ENCODE measurements at places on chromosomes 7 and 10.

DNA sequence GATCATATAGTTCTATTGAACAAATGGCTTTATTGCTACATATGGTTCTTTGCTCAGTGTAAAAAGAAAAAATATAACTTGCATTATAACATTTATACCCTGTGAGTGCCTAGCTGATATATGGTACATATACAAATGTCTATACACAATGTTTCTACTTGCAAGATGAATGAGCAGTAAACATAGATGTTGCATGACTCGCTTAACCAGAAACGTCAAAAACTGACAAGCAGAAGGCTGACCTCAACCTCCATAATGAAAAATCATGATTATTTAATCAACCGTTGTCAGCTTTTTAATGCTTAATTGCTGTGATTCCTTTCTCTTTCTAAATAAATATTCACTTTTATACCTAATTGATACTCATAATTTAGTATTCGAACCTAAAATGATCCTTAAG lies 183.3 kb downstream of the PTN start:
- no peak for DNase-seq

DNA sequence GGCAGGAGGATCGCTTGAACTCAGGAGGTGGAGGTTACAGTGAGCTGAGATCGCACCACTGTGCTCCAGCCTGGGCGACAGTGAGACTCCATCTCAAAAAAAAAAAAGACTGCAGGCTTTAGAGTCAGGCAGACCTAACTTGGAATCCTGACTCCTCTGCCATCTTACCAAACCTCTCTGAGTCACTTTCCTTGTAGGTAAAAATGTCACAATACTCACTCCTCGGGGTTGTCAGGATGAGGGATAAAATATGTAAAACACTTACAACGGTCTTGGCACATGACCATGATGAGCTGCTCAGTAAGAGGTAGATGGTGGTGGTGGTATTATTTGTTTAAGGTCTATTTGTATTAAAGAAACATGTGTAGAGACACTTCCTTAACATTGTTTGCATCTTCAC lies 154.1 kb upstream of the PDE1C start:
- DNase-seq, result no peak

- DNase-seq, result no peak
Measured at GRCh38 chr7:2108071-2108455, 124.7 kb downstream of the MAD1L1 start.

DNA sequence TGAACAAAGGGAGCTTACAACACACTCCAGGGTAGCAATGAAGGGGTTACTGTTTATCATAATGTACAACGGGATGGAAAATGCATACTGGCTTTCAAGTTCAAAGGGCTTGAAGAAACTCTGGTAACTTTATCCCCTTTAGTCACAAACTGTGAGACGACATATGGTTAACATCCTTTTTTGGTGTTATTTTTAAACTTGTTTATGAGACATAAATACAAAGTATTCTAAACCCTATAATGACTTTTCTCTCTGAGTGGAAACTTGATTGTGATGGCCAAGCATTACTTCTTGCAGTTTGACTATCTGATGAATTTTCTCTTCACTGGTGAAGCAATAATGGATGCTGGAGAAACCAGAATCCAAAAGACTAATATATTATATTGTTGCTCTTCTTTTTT lies 62.0 kb upstream of the SEMA3A start:
- DNase-seq, result no peak

DNA sequence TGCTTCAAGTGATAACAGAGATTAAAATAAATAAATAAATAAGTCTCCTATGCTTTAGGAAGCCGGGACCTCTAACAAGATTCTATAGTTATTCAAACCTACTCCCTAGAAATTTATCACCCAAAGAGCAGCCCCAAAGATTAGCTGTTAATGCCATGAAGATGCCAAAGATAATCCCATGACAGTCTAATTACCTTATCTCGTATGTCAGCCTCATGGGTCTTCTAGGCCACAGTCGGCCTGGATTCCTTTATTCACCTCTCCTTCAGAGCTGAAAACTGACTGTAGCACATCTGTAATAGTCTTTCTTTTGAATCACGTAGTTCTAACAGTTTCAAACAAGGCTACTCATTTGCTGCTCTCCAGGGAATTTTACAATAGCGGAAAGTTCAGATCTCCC lies 24.2 kb downstream of the COL1A2 start:
- no peak for DNase-seq

DNA sequence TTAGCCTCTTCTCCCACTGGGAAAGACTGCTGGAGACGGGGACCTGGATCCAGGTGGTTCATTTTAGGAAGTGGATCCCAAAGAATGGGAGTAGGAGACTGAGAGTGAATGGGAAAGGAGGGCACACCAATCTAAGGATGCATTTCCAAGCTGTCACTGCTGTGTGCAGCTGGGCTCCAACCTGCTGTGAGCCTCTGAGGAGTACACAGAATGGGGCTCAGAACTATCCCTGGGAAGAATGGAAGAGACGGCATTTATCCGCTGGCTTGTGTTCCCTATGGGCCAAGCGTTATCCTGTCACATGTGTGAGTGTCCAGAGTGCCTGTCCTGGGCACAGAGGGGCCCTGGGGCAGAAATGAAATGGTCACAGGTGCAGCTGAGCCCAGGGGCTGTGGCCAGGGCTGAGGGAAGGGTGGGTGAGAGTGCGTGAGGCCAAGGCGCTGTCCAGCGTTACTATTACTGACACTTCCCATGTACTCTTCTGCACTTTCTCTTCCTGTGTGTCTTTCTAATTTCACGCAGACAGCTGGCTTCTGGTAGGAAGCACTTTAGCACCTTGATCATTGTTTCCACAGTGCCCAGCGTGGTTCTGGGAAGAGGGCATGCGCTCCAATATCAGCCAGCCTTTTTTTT lies 35.4 kb upstream of the PODXL start:
- no peak for DNase-seq

GRCh38 chr7:100457033-100457432 lies 7.0 kb downstream of the SPACDR start:
- DNase-seq, result no peak

DNA sequence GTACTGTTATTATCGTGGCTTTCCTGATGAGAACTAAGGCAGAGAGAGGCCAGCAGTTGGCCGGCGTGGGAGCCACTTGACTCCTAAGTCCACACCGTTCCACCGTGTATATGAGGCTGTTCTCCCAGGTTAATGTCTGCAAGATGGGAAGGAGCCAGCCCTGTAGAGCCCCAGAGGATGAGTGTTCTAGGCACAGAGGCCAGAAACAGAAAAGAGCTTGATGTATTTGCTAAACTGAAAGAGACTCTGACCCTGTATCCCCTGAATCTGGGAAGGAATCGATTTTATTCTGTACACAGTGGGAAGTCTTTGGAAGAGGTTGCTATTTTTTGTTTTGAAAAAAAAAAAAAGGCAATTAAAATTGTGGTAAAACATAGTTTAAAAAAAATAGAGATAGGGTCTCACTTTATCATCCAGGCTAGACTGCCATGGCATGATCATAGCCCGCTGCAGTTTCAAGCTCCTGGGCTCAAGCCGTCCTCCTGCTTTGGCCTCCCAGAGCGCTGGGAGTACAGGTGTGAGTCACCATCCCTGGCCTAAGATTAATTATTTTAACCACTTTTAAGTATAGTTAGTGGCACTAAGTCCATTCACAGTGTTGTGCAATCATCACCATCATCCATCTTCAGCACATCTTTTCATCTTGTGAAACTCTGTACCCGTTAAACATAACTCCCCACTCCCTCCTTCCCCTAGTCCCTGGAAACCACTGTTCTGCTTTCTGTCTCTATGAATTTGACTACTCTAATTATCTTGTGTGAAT lies 348.8 kb downstream of the SDK1 start:
- DNase-seq, result no peak

DNA sequence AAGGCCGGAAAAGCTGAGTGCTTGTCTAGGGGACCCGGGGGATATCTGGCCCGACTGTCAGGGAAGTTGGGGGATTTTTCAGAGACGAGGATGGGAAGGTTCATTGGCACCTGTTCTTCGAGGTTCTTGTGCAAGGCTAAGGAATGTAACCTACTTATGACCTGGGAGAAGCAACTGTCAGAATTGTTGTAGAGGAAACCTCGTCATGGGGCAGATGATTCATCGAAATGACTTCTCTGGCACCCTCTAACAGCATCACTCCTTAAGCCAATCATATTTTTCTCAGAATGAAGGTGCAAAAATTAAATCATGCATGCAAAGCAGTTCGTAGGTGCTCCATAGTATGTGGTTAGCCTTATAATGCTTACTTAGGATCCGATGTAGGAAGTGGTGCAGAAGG lies 58.6 kb downstream of the PLXDC2 start:
- DNase-seq, result no peak

DNA sequence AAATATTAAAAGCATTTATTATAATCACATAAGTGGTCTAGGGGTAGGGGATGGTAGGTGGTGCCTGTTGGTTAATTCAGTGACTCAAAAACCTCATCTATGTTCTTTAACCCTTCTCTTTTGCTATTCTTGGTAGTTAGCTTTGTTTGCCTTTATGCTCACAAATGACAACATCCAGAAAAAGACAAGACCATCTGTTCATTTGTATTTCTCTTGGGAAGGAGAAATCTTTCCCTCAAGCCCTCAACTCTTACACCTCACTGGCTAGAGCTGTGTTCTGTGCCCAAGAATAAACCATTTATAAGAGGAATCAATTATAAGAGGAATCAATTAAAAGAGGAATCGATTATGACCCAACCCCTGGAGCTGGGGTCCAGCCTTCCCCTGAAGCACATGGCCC lies 10.8 kb upstream of the IFRD1 start:
- DNase-seq, result no peak

GRCh38 chr7:101237206-101238067 lies at the start of gene CLDN15:
CLDN15 (minus strand) TSS chr7:101237802; CDS start chr7:101237581, 221 bp downstream.
- DNase-seq, result no peak

GRCh38 chr7:143325240-143325639 lies 9.3 kb downstream of the CLCN1 start:
- DNase-seq, result no peak

DNA sequence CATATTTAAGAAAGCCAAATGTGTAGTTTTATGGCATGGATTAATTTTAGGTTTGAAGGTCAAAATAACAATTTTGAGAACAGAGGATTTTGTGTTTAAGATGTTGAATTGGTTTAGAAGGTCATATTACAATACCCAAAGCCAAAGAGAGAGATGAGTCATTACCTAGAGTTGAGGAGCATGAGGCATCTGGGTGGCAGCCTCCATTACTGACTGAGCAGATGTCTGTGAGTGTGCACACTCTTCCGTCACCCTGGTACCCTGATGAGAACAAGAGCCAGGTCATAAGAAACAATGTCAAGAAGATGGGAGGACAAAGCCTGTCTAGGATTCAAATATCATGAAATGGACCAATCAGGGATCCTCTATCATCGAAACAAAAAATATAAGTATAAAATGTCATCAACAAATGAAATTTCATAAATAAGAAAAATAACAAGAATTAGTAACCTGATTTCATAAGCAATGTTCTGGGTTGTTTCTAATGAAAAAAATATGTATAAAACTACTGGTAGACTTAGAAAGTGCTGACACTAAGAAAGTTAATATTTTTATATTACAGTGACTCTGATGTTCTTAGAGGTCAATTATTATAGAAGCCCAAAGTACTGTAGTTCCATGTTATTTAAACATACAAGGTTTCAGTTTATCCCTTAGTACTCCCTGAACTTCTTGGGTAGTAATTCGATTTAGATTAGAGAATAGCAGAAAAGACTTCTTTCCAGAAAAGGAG lies 20.0 kb downstream of the CUBN start:
- DNase-seq, result no peak

GRCh38 chr10:128916383-128916782 lies 550.7 kb upstream of the MGMT start:
- DNase-seq, result no peak

DNA sequence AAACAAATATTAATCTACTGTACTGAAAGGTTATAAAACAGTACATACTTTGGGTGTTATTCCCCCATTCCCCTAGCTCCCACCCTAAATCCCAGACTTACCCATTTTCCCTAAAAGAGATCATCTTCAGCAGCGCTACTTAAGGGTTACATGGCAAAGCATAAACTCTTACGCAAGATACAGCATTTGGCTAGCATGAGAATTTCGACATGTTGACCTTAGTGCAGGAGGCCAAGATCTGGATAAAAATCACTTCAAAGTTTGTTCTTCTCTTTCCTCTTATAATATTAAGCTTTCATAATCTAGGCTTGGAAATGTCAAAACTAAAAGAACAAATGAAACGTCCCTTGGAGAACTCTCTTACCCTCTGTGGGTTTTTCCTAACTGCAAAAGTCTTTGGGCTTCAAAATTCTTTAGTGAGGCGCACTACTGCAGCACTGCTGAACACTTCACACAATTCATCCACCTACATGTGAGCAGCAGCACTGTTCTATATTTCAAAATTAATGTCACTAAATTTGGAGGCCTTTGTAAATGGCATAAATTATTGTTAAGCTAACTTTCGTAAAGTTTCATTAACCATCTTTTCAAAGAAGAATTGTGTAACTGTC lies 59.5 kb upstream of the PDLIM1 start:
- DNase-seq, result no peak

DNA sequence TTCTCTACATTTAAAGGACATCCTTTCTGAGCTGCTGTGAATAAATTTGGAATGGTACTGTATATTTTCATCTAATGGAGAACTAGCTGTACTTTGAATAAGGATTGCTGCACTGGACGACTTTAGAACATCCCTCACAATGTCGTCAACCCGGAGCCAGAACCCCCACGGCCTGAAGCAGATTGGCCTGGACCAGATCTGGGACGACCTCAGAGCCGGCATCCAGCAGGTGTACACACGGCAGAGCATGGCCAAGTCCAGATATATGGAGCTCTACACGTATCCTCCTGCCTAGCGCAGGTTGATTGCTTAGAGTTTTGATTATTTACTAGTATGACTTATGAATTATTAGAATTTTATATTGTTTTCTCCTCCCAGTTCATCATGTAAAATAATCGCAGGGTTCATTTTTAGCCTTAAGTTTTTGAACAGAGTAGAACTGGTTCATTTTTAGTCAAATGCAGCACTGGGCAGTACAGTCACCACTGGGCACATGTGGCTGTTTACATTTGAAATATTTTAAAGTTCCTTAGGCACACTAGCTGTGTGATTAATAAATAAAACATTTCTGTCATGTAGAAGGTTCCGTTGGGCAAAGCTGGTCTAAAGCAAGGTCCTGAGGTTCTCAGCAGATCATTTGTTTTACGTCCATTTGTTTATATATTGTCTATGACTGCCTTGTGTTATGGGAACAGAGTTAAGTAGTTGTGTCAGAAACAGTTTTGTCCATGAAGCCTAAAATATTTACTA lies 31.5 kb downstream of the CUL1 start:
- no peak for DNase-seq

DNA sequence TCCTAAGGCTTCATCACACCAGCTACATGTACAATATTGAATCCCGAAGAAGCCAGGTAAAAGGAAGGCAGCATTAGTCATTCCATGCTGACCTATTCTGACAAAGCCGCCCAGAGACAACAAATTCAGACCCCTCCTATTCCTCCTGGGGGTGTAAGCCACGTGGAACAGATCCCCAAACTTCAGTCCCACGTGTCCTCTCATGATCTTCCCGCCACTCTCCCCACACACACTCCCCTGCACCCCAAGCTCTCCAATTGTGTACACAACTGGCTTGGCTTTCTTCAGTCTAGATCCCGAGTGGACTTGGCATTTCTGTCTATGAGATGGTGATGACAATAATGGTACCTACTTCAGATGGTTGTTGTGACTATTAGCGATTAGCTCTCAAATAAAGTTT lies 8.6 kb downstream of the PDE6C start:
- DNase-seq, result no peak
